ENCODE measurements at places on chromosomes 1 and 21. TPM values are rescaled to one million over a fixed set of nuclear protein-coding genes. Genes with fewer than 3 reads are reported as not detected.

The CLCA4 gene
- not detected for total RNA-seq

The ZC3H11A gene
- 75.2 TPM for total RNA-seq

The PCAT6 gene
- 11.2 TPM for total RNA-seq

The GSTM5 gene
- total RNA-seq = 0.09 TPM

GRCh38 chr1:218408135-218408534 is 63.0 kb downstream of the TGFB2 start:
- peaks cover 18% of the 10 kb centered on the region for H3K4me1 ChIP-seq
- H3K36me3 ChIP-seq = no peaks in the 10 kb centered on the region
- H3K27me3 ChIP-seq = no peaks in the 10 kb centered on the region
- DNase-seq = no peak
- H3K4me3 ChIP-seq = no peak overlapping the region

DNA sequence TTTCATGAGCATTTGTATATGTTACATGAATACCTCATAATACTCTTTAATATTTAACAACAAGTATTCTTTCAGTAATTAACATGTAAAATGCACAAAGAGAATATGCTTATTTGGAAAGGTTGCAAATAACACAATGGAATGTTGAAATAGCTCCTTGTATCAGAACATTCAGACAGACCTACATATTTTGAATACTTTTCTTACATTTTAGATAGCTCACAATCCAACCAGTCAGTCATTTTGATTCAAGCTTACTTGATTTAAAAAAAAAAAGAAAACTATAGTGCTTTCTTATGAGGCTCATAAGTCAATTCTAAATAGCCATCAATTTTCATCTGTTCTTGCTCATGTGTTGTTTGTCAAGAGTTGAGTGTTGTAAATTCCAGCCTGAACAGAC is 518.8 kb downstream of the ADGRL2 start:
- H3K4me3 ChIP-seq = no peak overlapping the region
- no peak overlapping the region for H3K27ac ChIP-seq
- no peaks in the 10 kb centered on the region for H3K36me3 ChIP-seq
- DNase-seq = no peak
- no peaks in the 10 kb centered on the region for H3K4me1 ChIP-seq

- no peak overlapping the region for H3K27ac ChIP-seq
- H3K36me3 ChIP-seq = no peaks in the 10 kb centered on the region
- H3K27me3 ChIP-seq = peaks cover 3% of the 10 kb centered on the region
- no peak for DNase-seq
Measured at GRCh38 chr1:9836632-9836960, 12.8 kb upstream of the CLSTN1 start.

The FCRL5 gene
- total RNA-seq = 0.70 TPM

The FAM177B gene
- not detected for total RNA-seq
